Upper lobe of right lung (tissue), 1 donor: ENCODE measurements at places on chromosomes 6 and 20.
A peak's percentile ranks its signal among the peaks of the same experiment; 100 is the strongest.

- DNase-seq, result no peak
Observed at GRCh38 chr6:6057442-6058053, 50.8 kb upstream of the NRN1 start.

DNA sequence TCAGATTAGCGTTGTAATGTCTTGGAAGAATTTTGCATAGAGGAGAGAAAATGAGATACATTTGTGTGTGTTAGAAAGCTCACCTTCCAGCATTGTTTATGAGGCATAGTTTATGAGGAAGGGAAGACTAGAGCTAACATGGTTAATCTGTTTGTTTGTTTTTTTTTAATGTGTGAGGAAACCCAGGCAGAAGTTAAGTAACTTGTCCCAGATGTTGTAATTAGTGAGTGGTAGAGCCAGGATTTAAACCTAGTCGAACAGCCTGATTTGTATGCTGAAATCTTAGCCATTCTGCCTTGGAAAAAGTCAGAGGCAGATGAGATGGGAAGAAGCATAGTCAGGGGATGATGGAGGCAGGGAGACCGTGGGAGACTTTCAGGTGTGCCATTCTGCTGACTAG is 29.1 kb downstream of the NDUFAF5 start:
- DNase-seq, result no peak

DNA sequence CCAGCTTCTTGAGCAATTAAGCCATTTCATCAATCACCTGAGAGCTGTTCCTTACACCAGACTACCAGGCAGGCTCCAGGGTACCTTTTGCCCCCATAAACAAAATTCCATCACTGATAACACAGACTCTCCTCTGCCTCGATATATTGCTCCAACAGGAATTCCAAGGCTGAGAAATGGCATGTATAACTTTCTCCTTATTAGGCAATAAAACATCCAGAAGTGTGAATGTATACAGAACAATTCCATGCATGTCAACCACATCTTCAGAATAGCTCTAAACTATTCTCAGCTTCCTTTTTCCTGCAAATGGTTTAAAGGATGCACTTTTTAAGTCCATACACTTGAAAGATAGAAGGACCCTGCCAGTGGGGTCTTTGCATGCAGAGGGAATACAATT is 73.8 kb downstream of the EDN3 start:
- DNase-seq, result no peak

GRCh38 chr6:88048578-88048977 is 937 bp downstream of the SPACA1 start:
- no peak for DNase-seq

GRCh38 chr6:21132856-21133838 is 460.4 kb upstream of the SOX4 start:
- DNase-seq, result no peak

DNA sequence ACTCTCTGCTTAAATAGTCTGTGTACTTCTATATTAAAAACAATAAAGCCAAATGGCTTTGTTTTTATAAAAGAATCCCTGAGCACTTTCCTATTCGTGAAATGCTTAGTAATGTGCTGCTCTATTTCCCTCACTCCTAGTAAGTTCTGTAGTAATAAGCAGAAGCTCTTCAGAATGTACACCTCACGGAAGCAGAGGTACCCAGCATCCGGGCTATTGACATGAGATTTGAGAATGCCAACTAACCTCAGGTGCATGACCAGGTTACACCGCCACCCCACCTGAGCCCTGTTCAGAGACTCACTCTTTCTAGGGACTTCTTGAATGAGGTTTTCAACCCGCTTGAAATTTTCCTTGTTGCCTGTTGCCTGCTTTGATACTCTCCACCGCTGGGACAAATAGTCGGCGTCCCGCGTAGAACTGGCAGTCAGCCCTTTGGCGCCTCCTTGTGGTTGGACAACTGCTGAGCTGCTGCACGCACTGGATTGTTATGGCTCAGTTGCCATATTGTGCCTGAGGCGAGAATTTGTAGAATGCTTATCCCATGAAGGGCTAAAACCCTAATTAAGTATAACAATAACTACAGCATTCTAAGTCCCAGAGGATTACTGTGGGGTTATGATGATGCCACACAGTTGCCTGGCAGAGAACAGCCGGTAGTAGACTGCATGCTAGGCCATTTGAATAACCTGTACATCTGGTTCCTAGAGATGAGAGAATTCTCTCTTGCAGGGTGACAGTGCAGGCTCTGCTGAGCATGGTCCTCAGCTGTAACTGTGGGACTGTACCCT is 95.4 kb downstream of the KHDC1L start:
- peak; percentile 88 for DNase-seq

DNA sequence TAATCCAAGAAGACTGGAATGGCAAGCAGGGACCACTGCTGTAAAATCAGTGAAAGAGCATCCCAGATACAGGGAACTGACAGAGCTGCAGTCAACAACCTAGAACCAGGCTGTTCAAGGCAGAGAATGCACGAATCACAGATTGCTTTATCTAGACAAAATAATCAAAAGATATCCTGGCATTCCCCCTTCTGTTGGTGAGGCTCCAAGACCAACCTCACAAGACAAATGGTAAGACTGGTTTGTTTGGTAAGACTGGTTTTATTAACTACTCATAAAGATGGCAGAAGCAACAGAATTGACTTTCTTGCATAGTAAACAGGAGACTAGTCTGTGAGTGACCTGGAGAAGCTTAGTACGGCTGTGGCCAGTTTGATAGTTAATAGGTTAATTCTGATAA is 88.8 kb upstream of the AHI1 start:
- DNase-seq, result no peak

DNA sequence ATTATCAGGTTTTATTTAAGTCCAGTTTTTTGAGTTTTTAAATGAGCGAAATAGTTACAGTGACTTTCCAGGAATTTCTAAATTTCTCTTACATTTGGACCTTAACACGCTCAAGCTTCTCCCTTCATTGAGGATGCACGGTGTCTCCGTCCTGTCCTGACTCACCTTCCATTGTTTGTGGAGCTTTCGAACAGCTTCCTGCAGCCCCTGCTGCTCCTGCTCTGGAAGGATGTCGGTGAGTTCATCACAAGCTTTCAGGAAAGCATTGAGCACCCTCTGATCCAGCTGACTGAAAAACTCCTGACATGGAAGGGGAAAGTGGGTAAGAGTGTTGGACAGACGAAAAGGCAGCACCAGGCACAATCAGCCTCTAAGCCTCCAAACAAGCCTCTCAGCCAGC is 183.7 kb downstream of the SYNE1 start:
- no peak for DNase-seq

DNA sequence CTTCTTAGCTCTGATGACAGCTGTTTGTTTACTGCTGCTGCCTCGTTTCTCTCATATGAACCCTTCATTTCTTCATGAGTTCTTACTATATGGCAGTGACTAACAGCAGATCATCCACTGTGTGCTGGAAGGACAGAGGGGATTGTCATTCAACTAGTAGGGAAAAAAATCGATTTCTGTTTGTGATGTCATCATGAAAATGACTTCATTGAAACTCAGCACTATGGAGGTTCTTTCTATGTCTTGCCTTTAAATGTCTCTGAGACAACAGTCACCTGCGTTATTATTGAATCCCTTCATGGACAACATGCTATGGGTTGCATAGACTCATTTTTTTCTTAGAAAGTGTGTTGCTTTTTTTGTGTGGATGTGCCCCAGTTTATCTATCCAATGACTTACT is 394.4 kb downstream of the DOK5 start:
- no peak for DNase-seq

- no peak for DNase-seq
Observed at GRCh38 chr6:99002831-99003230, 55.1 kb upstream of the FBXL4 start.

DNA sequence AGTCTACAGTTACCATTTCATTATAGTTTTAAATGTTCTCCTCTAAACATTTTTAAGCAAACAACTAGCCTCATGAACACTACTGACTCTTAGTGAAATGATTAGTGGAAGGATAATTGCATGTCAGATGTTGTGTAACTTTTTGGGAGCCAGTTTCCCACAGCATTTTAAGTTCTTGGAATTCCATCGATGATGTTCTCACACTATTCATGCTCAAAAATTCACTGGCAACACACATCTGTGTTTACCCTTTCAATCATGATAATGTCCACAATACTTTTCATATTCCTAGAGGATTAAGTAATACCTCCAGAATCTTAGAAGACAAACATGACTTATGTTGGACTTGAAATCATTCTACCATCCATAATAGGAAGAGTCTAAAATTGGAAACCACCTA is 678.1 kb upstream of the ID4 start:
- DNase-seq, result no peak

GRCh38 chr20:46791722-46792416 is 82.4 kb downstream of the SLC2A10 start:
- no peak for DNase-seq

GRCh38 chr20:57503035-57503658 is 21.8 kb downstream of the CTCFL start:
- DNase-seq, result no peak

GRCh38 chr6:43825187-43826115 is 55.4 kb downstream of the VEGFA start:
- DNase-seq, result no peak

- no peak for DNase-seq
Observed at GRCh38 chr20:47925593-47925992, 140.3 kb upstream of the SULF2 start.

- DNase-seq, result no peak
Observed at GRCh38 chr6:155091756-155092155, 96.6 kb downstream of the TIAM2 start.

DNA sequence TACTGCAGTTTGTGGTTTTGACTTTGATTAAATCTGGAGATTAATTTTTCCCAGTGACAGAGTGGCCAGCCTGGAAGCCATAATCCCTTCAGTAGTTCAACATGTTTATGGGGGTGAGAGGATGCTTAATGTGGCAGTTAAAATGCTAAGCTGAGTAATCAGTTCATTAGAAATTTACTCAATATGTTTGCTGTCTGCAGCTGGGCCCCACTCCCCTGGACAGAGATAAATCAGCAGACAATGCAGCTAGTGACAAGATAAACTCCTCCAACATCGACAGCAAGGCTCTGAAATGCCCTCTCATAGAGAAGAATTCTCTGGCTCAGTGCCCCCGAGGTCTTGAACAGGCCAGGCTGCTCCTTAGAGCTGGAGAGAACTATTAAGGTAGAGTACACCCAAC is 101.9 kb downstream of the LRFN2 start:
- no peak for DNase-seq

DNA sequence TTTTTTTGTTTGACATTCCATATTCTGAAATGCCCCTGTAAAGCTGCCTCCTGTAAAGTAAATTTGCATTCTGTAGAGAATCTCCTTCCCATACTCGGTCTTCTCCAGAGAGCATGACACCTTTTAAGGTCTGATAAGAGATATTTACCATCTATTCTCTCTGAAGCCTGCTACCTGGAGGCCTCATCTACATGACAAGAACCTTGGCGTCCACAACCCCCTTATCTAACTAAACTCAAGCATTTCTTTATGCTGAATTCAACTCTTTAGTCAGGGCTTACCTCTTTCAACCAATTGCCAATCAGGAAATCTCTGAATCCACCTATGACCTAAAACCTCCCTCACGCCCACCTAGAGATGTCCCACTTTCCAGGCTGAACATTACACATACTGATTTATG is 51.6 kb downstream of the FAM184A start:
- DNase-seq, result no peak
